ENCODE measurements at places on chromosomes 16 and 17.

DNA sequence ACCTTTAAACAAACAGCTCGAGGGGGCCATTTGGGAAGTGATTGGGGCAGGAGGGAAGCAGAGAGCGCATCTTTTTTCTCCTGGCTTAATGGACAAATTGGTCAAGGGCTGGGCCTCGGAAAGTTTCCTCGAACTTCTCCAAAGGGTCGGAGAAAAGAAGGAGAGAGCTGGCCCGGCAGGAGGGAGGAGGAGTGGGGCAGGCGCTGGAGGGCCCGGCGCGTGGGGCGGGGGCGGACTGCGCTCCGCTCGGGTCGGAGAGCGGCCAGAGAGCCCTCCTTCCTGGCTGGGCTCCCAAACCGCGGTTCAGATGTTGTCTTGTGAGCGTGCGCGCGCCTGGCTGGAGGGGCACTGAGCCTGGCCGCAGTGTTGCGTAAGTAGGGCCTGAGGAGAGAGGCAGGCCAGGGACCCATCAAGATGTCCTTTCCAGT, 1.2 kb downstream of the MMP2 start:
- DNase-seq: no peak

DNA sequence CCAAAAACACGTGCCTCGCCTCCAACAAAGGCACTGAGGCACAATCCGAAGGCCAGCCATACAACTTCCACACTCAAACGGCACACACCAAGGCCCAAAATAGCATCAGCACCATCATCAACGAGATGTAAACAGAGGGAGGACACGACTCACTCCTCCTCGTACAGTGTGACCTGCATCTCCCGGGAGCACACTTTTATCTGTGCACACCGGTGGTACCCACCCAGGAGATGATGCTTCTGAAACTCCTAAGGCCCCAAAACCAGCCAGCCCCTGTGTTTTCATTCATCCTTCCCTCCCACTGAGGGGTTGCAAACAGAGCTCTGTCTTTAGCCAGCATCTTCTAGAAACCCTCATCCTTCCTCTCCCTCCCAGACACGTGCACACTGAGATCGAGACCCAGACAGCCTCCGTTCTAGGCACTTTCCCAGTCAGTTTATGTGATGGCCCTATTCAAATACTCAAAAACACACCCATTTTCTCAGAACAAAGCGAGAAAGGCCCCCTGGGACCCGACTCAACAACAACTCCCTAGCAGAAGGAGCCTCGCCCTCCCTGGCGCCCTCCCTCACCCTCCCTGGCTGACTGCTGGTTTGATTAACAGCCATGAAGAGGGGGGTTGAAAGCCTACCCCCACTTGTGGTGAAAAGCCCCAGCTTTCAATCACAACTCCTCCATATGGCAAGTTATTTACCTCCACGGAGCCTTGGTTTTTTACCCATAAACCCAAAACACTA, 76.3 kb downstream of the GAS7 start:
- DNase-seq: no peak

GRCh38 chr17:68519911-68520310, 7.7 kb downstream of the PRKAR1A start:
- DNase-seq: no peak

GRCh38 chr17:77734371-77735080, 224.0 kb upstream of the TNRC6C start:
- DNase-seq: no peak

DNA sequence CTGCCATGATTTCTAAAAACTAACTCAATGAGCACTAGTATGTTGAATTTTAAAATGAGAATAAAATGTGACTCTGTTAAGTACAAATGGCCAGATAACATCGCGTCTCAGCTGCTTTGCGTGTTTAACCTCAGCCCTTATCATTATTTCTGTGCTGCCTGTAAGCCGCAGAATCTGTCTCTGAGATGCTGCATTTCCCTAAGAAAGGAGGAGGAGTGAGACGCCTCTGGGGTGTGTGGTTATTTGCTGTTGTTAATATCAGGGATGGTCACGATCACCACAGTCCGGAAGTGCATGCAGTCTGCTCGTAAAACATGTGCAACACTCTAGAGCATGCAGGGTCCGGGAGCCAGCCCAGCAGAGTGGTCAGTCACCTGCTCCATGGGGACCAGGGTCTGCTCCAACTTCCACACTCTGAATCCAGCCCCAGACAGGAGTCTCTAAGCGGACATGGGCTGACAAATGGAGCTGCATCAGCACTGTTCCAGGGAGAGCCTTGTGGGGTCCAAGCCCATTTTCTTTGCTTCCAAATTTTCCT, 342.5 kb downstream of the MAF start:
- DNase-seq: no peak

GRCh38 chr17:74125156-74125555, 78.3 kb upstream of the RPL38 start:
- DNase-seq: peak; percentile 52

- no peak for DNase-seq
These were observed 312.1 kb downstream of the SOX9 start for GRCh38 chr17:72432881-72433280.

DNA sequence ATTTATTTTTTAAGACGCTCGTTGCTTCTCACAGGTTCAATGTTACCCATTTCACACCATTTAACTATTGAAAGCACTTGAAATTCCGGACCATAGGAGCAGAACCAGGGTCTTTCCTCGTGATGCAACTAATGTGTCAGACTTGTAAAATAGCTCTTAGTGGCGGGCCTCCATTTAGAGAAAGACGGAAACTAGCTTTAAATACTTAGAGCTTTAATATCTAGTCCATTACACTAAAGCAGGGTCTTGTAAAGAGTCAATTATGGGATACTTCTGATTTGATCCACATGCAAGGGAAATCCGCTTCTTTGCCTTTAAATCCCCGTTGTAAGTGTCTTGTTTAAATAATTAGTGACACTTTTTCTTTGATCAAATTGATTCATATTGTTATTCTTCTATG, 56.6 kb downstream of the NACA2 start:
- DNase-seq: no peak

DNA sequence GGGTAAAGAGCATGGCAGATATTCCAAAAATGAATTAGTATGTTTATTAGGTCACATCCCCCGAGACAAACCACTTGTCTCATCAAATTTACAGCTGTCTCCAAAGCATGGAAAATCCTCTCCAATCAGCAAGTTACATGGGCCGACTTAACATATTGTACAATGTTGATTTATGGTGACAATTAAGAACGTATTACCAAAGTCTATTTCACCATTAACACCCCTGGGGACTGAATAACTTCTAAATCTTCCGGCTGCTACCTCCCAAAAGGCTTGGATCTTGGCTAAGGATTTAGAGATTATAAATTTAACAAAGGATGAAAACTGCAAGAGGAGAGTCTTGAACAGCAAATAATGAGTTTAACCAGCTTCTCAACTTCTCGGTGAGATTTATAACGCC, 311.9 kb downstream of the NPIPA8 start:
- no peak for DNase-seq

DNA sequence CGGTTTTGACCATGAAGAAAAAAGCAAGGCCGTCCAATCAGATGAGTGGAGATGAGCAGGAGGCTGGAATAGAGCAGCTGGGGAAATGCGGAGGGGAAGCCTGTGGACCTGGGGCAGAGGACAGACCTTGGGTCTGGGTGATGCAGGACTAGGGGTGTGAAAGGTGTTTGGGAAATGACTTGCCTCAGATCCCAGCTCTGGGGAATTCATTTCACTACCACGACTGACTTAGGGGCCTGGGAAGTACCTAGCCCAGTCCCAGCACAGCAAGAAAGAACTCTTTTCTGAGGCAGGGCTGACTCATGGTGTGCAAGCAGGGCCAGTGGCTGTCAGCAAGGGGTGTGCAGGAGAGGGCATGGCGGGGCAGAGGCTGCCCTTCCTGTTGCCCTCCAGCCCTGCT, 14.8 kb downstream of the DNAI2 start:
- no peak for DNase-seq

- DNase-seq: no peak
These were observed 3.5 kb upstream of the FTSJ3 start for GRCh38 chr17:63830904-63831491.

DNA sequence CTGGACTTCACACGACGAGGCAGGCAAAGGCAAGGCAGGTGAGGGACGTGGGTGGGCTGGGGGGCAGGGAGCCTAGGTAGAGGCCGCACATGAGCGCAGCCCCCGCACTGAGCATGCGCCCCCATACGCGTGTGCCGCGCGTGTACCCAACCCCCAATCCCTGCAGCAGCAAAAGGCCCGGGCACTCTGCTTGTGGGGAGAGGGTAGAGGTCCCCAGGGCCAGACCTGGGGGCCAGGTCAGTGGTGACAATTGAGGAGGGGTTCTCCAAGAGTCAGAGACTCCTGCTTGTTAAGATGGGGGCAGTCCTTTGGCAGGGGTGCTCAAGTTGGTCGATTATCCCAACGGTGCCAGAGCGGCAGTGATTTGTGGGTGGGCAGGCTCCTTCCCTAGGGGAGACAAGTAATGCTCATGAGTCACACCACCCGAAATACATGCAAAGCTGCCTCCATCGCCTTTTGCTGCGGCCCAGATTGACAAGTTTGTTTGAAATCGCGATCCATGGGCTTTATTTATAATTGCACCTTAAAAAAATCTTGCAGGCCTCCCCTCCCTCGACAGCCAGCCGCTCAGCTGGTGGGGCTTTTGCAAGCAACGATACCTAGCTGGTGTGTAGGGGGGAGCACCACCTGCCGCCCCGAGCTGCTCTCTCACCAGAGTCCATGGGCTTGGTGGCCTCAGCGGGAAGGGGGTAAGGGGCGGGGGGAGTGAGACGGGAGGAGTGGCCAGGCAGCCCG, 1.1 kb upstream of the GIT1 start:
- no peak for DNase-seq

GRCh38 chr17:4178651-4179050, 35.7 kb downstream of the CYB5D2 start:
- DNase-seq: no peak

- no peak for DNase-seq
These were observed 100.6 kb downstream of the ENGASE start for GRCh38 chr17:79174905-79175856.

GRCh38 chr16:13483121-13483520, 436.8 kb upstream of the ERCC4 start:
- DNase-seq: no peak

GRCh38 chr16:66740010-66740409, 11.4 kb downstream of the DYNC1LI2 start:
- DNase-seq: peak; percentile 48

DNA sequence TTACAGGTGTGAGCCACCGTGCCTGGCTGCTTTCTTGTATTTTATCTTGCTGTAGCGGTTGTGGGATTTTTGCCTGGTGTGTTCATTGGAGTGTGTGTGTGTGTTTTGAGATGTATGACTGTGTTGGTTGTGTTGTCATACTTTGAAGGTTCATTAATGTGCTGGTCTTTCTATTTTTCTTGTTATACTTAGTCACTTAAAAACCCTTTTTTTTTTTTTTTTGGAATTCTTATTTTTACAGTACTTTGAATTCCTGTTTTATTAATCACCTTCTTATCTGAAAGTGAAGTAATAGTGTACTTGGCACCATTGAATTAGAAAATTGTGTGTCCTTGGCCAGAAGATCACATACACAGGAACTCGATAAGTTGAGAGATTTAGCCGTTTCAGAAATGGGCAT, 30.2 kb downstream of the TENT4B start:
- no peak for DNase-seq

- DNase-seq: no peak
These were observed 636 bp upstream of the ERN1 start for GRCh38 chr17:64130559-64131001.

- no peak for DNase-seq
These were observed 54.9 kb upstream of the NACA2 start for GRCh38 chr17:61645920-61646319.

DNA sequence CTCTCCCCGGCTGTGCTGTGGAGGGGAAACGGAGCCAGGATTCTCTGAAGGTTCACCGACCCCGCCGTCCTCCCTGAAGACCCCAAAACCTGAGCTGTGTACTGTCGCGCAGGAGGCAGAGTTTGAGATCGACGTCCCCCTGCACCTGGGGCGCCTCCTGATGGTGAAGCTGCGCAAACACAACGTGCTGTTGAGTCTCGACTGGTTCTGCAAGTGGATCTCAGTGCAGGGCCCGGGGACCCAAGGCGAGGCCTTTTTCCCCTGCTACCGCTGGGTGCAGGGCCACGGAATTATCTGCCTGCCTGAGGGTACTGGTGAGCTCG, 62.6 kb upstream of the TEKT1 start:
- DNase-seq: no peak

- peak; percentile 58 for DNase-seq
These were observed 27.8 kb upstream of the ITGA3 start for GRCh38 chr17:50027881-50028735.

DNA sequence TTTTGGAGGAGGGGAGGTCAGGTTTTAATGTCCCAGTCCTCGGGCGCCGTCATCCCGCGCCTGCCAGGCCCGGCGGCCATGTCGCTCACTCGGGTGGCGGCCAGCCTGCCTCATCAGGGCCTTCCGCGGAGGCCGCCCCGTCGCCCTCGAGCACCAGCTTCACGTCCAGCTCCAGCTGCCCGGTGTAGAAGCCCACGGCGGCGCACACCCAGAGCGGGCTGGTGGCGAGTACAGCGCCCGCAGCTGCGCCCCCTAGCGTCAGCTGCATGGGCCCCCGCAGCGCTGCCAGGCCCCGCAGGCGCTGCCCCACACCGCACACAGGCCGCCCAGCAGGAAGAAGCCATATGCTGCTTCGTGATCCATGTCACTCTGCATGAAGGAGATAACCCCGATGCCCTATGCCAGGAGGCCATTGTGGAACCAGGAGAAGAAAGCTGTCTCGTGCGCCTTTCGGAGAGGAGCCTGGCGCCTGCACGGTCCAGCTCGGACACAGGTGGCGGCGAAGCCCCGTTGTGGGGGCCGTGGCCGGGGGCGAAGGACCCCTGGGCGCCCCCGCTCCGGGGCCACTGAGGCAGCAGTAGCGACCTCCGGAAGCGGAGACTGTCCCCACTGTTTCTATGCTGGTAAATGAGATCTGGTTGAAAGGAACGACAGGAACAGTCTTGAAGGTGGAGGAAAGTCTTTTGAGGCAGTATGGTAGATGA, 9.6 kb downstream of the AP2B1 start:
- no peak for DNase-seq

DNA sequence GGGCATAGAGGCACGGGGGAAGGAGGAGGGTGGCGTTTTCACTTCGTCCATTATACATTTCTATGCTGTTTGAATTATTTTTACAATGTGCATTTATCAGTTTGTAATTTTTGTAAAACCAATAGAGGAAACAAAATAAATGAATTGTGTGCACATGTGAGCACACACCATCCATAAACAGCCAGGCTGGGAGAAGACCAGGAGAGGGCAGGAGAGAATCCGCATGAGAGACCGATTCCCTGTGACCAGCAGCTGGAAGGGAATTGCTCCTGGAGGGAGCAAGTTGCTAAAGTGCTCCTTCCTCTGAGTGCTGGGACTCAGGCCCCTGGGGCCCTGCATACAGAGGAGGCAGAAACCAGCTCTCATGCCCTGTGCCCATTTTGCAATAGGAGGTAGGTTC, 126.0 kb downstream of the ABCC12 start:
- no peak for DNase-seq

DNA sequence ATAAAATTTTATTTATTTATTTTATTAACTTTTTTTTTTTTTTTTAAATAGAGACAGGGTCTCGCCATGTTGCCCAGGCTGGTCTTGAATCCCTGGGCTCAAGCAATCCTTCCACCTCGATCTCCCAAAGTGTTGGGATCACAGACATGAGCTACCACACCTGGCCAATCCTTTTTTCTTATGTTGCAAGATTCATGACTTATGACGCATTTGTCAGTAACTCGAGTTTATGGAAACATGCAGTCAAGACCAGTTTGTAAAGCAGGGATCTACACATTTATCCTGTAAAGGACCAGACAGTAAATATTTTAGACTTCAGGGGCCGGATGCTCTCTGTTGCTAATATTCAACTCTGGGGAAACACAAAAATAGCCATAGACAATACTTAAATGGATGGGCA, 9.4 kb upstream of the MAP2K6 start:
- DNase-seq: no peak

GRCh38 chr16:87874639-87875427, 5.5 kb upstream of the SLC7A5 start:
- DNase-seq: no peak

Measured in T47D (cell line).